Activated CD4-positive, alpha-beta T cell treated with anti-CD3 and anti-CD28 coated beads for 36 hours (primary cell): ENCODE measurements at places on chromosomes 4 and X. TPM values are rescaled to one million over a fixed set of nuclear protein-coding genes. Genes with fewer than 3 reads are reported as not detected.

- DNase-seq, result no peak
Measured at GRCh38 chr4:172758586-172759340, 409.8 kb upstream of the GALNT7 start.

DNA sequence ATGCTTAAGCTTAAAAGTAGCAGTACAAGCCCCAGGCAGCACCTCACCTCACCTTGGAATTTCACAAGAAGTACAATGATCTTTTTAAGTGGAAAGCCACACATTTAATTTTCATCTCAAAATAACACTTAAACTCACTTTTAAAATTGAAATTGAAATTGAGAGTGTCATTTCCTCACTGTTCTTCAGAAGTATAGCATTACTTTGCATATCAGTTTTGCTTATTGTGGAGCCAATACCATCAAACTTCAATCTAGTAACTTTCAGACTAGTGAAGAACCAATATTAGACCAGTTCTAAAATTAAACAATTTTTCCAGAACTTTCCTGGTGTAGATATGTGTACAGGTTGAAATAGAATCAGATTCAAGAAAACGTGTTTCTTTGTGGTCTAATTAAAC is 242.4 kb downstream of the NDST4 start:
- no peak for DNase-seq

GRCh38 chrX:48695925-48696300 is 621 bp upstream of the SUV39H1 start:
- no peak for DNase-seq

DNA sequence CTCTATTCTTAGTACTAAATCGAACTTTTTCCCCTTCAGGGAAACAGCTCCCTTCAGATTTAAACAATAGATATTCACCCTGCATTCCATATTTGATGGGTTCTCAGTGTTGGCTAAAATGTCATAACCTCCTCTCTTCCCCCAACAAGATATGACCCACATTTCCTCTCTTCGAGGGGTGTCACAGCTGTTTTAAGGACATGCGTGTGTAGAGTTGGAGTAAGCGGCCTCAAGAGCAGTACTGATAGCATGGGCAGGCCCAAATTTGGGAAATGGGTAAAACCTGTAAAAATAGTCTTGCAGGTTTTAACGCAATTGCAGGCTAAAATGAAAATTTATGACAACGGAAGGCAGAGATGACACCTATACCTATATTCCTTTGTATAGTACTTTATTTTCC is 28.7 kb downstream of the SAT1 start:
- no peak for DNase-seq

CD38 gene
- total RNA-seq, result 17.3 TPM
